SHP77 treated with DMSO at 0.1 percent for 48 hours (cell line): ENCODE measurements at places on chromosomes 5 and 9.

GRCh38 chr9:2012347-2012746 lies 2.8 kb upstream of the SMARCA2 start:
- DNase-seq, result no peak

GRCh38 chr5:81016116-81016515 lies 56.0 kb downstream of the RASGRF2 start:
- no peak for DNase-seq

DNA sequence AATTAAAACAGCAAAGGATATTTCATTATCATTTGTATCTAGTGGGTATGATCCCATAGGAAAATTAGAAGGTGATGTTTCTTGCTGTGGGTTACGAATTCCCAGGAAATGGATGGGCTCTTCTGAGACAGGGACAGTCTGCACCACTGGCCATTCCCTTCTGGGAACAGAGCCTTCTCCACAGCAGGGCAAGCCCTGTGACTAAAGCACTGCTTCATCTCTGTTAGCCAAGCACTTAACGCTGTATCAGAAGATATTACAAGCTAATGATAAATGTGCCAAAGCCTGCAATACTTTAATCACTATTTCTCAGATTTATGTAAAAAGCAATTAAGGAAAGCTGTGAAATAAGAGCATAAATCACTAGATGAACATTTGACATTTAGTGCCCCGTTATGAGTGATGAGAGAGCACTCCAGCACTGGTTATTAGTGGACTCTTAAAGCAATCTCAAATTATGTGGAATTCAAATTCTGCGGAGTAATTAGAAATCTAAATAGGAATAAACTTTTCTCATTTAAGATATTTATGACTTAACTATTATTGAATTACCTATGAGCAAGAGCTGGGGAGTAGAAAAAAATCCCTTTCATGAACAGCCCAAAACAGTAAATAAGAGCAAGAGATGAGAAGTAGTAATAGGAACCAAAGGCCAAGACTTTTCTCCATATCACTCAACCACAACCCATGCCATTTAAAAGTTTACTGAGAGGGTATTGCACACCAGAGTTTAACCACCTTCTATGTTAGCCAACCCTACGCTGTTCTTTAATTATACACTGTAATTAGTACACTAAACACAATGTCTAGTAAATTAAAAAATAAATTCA lies 49.2 kb downstream of the FAM240B start:
- no peak for DNase-seq

GRCh38 chr5:102547141-102548035 lies 48.6 kb upstream of the SLCO6A1 start:
- no peak for DNase-seq

DNA sequence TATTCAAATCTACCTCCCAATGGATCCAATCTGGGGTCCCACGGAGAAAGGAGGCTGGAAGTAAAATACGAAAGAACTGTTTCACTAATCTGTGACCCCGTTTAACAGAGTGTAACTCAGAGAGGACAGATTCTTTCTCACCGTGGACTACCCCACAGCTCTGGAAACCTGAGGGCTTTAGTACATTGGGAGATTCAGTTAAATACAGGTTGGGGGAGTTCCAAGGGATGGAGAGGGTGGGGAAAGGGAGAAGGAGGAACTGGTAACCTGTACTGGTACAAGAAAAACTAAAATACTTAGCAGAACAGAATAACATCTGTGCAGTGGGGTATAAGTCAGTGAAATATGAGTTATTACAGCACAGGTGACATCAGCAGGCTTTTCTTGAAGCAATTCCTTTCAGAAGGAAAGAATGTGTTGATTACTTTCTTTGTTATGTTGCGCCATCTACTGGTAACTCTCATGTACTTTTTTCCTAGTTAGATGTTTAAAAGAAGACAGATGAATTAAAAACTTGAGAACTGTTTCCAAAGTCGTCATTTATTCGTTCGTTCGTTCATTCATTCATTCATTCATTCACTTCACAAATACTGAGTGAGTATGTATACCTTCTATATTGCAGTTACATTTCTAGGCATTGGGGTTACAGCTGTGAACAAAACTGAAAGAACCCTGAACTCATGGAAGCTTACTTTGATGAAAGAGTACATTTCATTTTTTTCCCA lies 30.0 kb upstream of the STOM start:
- peak; percentile 29 for DNase-seq

- DNase-seq, result no peak
Observed at GRCh38 chr9:123697686-123698085, 232.2 kb downstream of the DENND1A start.

DNA sequence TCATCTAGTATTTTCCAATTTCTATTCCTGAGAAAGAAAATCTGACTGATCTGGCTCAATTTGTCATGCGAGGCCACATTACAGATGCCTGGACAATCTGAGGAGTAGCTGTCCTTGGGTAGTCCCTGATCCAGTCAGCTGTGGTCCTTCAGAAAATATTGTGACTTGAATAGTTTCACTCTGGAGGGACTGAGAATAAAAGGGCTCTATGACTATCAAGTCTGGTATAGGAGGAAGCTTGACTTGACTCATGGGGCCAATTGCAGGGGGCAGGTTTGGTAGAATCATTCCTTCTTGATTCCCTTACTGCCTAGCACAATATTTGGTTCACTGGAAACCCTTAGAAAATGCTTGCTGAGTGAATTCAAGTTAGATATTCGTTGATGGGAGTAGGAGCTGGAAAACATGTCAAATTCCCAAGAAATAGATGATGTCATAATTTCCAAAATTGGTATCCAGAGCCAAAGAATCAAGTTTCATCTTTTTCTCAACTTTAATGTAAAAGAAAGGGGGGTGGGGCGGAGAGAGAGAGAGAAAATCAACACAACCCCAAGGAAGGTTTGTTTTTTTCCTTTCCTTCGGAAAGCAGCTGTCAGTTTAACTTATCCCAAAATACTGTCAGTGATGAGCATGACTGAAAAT lies 32.4 kb upstream of the STX17 start:
- no peak for DNase-seq

DNA sequence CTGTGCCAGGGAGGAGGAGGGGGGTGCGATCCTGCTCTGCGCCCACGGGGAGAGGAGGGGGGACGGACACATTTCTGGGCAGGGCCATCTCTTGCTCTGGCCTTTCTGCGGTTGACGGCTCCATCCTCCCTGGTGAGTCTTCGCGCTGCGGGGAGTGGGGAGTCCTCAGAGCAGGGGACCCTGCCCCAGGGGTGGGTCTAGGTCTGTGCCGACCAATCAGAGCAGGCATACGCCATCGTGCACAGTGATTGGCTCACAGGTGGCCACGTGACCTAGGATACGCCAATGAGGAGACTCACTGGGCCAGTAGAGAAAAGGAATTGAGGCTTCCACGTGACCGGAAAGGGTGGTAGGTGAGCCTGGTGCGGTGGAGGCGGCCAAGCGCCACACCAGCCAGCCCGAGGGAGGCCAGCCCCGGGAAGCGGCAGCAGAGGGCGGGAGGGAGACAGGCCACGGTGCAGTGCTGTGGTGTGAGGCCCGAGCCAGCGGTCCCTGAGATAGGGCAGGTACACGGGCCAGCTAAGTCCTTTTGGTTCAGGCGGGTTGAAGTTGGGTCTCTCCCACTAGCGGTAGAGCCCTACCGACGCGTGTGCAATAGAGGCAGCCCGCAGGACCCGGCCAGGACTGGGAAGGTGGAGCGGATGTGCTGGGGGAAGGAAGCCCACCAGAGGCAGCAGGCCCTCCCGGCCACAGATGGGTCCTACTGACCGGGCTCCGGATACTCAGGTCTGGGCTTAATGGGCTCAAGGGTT lies 65.2 kb upstream of the RNF130 start:
- DNase-seq, result no peak

DNA sequence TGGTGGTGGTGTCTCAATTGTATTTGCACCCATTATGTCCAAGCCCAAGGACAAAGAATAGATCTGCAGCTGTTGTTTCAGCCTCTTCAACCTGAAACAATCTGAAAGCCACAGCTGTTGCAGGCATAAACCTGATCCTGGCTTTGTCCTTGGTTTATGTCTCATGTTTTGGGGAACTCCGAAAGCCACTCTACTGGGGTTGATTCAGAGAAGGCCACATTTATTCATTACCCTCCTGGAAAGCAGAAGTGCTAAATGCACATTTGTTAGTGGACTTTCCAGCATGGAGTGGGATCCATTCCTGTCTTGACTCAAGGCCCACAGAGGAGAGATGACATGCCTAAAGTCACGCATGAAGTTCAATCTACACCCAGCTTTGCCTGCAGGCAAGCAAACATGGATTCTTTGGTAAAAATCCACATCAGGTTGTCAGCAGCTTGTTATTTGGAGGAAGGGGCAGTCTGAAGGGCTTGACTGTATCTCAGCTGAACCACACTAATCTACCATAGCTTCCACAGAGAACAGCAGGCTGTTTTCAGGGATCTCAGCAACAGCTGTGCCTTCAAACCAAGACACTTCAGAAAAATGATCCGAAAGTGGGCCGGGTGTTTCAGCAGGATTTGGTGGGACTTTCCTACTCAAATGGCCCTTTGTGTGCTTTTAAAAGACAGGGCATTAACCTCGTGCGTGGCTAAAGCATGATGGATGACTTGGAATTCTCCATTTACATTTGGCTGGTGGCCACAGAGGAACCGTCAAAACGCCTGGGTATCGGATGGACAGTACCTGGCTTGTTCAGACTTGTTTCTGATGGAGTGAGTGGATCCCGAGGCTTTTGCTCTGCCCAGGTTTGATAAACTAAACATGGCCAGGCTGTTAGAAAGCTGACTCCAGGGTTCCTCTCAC lies 36.2 kb upstream of the ADAM19 start:
- peak; percentile 71 for DNase-seq

- no peak for DNase-seq
Observed at GRCh38 chr5:171544913-171545765, 125.7 kb downstream of the FGF18 start.

DNA sequence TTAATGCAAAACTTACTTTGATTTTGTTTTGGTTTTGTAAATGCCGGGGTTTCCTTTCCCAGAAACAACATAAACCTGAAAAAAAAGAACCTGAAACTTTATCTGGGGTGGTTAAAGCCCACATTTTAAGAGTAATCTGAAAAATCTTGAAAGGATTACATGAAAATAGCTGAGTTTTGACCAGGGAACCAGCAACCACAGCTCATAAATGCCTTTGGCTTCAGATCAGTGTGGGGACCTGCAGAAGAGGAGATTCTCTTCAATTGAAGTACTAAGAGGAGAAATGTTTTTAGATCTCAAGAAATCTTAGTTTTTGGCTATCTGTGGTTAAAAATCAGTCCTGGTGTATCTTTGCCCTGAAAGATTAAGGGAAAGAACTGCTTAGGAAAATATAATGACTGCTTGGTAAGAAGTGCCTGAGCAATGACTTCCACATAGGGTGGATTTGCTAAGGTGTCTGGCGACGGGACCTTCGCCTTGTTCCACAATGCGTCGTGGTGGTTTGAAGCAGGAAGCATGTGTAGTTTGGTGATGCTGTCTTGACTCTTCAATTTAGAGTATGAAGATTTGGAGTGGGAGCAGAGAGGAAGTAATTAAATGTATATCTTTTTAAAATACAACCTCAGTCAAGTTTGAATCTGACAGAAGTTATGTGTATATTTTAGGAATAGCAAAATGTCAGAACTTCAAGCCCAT lies 186.5 kb downstream of the MAN2A1 start:
- DNase-seq, result no peak

GRCh38 chr5:115132465-115132864 lies 37.2 kb downstream of the TRIM36 start:
- no peak for DNase-seq

DNA sequence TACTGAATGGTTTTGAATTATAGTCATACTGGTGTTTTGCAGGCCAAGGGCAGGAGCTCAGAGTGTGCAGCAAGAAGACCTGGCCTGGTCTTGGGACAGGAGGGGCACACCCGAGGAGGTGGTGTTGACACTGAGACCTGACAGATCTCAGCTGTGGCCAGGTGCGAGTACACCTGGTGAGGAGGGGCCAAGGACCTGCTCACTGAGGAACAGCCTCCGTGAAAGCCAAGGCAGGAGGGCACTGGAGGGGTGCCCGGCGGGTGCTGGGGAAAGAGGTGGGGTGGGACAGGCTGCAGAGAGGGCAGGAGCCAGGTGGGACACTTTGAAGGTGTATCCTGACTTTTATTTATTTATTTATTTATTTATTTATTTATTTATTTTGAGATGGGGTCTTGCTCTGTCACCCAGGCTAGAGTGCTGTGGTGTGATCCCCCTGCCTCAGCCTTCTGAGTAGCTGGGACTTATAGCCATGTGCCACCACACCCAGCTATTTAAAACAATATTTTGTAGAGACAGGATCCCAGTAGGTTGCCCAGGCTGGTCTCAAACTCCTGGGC lies 23.3 kb upstream of the LAMC3 start:
- no peak for DNase-seq

GRCh38 chr5:161376034-161376433 lies 170.5 kb downstream of the GABRB2 start:
- DNase-seq, result no peak

DNA sequence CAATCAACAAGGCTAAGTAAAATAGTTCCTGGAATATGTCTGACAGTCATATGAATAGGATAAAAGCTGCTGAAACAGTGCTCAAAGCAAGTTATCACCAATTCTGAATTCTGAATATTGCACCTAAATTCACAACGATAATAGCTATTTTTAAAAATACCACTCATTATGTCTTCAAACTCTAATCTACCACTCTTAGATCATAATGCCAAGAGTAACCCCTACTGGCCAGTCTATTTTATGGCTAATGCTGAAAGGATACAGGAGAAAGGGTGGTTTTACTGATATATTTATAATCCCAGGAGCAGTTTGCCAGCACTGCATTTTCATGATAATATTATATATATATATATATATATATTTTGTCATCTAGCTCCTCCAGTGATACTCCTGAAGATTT lies 232.8 kb downstream of the PDE4D start:
- DNase-seq, result no peak

GRCh38 chr5:38540314-38540713 lies 16.1 kb downstream of the LIFR start:
- peak; percentile 93 for DNase-seq

- no peak for DNase-seq
Observed at GRCh38 chr5:172733974-172734346, 37.0 kb downstream of the DUSP1 start.

GRCh38 chr5:143229896-143230675 lies 173.4 kb downstream of the NR3C1 start:
- DNase-seq, result peak; percentile 31

DNA sequence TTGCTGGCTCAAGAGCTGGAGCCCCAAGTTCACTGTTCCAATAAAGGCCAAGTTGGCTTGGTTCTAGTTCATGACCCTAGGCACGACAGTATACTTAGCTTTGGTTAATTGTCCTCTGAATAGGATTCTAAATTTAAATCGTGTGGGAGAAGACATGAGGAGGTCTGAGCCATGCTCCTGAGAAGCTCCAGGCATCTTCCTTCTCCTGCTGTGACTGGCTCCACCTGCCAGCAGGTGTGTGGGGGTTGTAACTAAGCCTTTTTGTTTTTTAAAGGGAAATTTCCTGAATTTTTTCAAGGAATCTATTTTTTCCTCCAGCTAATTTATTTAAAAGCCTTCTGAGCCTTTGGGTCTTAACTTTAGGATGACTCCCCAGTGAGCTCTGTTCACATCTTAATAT lies 20.2 kb upstream of the TRIM36 start:
- no peak for DNase-seq

GRCh38 chr9:97487107-97487506 lies 14.4 kb upstream of the TMOD1 start:
- no peak for DNase-seq

GRCh38 chr9:74463825-74464224 lies 33.3 kb upstream of the RORB start:
- DNase-seq, result no peak

GRCh38 chr5:66830636-66831035 lies 234.4 kb downstream of the MAST4 start:
- DNase-seq, result no peak

- no peak for DNase-seq
Observed at GRCh38 chr9:136116360-136117098, 2.1 kb downstream of the TMEM250 start.
